ENCODE measurements at places on chromosomes 4 and X.

DNA sequence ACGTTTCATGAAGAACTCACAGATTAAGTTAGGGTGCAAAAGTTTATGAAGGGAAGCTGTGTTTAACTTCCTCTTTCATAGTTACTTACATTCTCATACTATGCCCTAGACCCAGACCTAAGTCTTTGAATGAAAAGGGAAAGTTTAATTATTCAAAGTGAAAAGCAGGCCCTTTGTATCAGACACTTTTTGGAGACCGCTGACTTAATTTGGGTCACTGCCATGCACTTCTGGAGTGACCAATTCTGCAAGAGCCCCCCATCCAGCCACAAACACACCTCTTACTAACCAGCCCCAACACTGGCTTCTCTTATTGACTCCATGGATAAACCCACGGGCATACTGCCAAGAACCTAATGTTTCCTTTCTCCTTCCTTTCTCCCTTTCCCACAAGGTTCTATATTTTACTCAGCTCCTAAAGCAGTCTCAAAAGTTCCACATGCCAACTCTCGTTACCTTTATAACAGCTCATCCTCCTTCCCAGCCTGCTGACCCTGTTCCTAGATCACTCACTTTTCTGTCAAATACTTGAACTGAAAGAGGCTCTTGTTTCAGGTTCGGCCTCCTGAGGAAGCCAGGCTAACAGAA, 34.5 kb downstream of the ABCE1 start:
- no peak for DNase-seq

GRCh38 chrX:4043951-4044350, 330.5 kb upstream of the PRKX start:
- no peak for DNase-seq

DNA sequence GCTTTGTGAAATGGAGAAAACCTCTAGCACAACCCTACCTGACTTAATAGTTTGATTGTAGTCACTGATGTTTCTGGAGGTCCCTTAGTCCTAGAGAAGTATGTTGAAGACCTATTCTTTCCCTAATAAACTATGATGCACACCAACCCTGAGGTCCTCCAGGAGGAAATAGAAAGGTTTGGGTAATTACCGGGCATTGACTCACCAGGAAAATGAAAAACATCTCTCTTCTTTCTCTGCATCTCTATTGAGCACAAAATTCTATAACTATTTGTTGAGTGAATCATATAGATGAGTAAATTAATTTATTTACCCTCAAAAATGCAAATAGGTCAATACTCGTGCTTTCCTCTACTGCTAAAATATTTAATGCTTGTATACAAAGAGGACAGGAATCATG, 582.4 kb upstream of the FAM241A start:
- no peak for DNase-seq

- DNase-seq = no peak
Observed at GRCh38 chr4:174591243-174592021, 69.1 kb upstream of the HPGD start.

- DNase-seq = no peak
Observed at GRCh38 chrX:134388161-134389109, 71.5 kb upstream of the HPRT1 start.

- no peak for DNase-seq
Observed at GRCh38 chrX:39360101-39360500, 558.8 kb downstream of the MID1IP1 start.

- no peak for DNase-seq
Observed at GRCh38 chr4:62194342-62194741, 994.2 kb downstream of the ADGRL3 start.

- no peak for DNase-seq
Observed at GRCh38 chrX:144637731-144638130, 609.6 kb upstream of the SPANXN1 start.

DNA sequence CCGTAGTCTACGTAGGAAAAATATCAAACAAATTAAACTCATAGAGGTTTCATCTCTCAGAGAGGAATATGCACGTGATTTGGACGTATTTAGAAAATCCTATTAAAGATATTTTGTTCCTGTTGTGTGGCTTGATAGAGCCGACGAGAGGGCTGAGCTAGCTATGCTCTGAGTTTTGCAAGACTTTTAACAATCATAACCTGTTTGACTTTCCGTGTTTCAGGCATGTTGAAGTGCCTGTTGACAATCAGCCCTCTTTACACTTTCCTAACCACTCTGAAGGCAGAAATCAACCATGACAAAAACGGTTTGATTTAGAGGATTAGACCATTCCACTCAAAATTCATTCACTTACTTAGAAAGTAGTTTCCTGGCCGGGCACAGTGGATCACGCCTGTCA, 297.3 kb downstream of the ASMT start:
- DNase-seq = no peak

- DNase-seq = no peak
Observed at GRCh38 chr4:165604181-165604580, 225.4 kb downstream of the CPE start.

DNA sequence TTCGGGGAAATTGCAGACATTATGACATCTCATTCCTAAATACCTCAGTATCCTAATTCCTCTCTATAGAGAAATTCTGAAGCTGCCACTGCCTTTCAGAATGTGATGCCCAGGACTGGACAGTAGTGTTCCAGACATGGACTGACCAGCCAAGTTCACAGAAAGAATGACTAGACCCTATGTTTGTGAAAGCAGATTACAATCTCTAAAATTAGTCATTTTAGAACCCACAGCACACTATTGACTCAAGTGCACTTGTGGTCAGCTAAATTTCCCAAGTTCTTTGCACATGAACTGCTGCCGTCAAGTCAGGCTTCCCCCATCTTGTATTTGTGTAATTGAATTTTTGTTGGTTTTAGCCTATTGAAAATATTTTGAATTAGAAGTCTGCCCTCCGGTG, 81.0 kb upstream of the ESX1 start:
- DNase-seq = no peak

DNA sequence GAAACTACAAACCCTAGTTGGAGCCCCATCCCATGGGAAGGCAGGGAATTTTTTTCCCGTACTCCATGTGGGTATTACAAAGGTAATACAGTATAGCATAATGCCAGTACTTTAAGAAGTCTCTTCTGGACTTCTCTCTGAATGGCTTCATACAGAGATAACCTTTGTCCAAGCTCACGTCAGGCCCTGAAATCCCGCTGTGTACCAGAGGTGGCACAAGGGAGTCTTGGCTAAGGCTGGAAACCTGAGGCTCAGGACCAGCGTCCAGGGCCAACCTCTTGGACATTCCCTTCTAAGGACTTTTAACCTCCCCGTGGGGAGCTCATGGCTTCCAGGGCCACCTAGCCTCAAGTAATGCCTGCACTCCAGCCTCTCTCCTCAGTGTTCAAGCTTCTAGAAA, 338.9 kb upstream of the FAM241A start:
- no peak for DNase-seq

GRCh38 chr4:84973856-84974255, 7.4 kb upstream of the WDFY3 start:
- no peak for DNase-seq

- no peak for DNase-seq
Observed at GRCh38 chrX:120380699-120381098, 18.8 kb downstream of the ATP1B4 start.

GRCh38 chr4:24273136-24273535, 311.2 kb downstream of the DHX15 start:
- DNase-seq = no peak

Measured in stimulated activated CD8-positive, alpha-beta memory T cell treated with anti-CD3 and anti-CD28 coated beads, Interleukin-15, amount 100 ng/mL, for 24 hours (primary cell).